Stimulated activated CD4-positive, alpha-beta T cell treated with anti-CD3 and anti-CD28 coated beads, Interleukin-1b, Interleukin-23, amount 100 ng/mL, for 1 hour (primary cell): ENCODE measurements at places on chromosomes 7 and 10.

DNA sequence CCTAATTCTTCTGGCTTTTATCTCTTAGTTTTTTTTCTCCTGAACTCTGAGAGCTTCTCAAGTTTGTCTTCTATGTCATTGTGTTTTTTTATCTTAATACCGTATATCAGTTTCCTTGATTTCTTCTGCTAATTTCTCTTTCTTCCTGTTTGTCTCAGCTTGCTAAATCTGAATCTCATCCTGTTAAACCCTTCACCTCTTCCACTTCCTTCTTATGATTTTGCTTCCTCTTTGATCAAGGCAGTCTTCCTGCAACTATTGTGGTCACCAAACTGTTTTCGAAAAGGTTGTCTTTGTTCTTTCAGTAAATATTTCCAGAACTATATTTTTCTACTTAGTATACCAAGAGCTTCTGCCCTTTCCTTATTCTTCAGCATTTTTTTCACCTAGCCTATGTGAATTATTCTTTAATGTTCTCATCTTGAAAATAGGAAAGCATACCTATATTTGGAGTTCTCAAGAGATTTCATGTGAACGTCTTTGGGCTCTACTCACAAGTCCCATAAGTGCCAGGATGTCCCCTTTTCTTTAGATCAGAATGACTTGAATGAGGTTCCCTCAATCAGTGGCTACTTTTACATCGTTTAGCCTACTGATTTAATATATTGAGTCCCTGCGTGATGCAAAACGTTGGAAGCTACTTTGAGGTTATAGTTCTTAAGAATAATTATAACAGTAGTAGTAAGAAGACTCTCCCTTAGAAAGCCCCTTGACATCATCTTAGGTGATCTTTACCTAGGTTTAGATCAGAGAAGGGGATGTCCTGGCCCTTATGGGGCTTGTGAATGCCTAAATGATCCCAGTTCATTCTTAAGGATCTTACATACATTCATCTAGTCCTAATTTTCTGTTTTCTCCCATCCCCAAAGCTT, 415.4 kb upstream of the AUTS2 start:
- DNase-seq = no peak

DNA sequence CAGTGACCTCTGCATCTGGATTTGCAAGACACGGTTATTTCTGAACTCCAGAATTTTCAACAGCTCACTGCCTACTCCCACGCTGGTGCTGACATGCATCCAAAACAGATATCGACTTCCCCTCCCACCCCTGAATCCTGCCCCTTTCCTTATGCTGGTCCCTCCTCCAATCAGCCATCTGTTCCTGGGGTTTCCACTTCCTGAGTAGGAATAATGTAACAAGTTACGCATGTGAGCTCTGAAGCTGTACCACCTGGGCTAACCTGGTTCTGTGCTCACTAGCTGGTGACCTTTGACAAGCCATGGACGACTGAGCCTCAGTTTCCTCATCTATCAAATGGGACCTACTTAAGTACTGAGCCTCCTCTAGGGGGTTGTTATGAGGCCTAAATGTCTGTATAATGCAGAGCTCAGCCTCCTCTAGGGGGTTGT, 1.7 kb upstream of the NCAPG2 start:
- DNase-seq = no peak

- no peak for DNase-seq
Measured at GRCh38 chr7:148395990-148396716, 194.4 kb upstream of the C7orf33 start.

DNA sequence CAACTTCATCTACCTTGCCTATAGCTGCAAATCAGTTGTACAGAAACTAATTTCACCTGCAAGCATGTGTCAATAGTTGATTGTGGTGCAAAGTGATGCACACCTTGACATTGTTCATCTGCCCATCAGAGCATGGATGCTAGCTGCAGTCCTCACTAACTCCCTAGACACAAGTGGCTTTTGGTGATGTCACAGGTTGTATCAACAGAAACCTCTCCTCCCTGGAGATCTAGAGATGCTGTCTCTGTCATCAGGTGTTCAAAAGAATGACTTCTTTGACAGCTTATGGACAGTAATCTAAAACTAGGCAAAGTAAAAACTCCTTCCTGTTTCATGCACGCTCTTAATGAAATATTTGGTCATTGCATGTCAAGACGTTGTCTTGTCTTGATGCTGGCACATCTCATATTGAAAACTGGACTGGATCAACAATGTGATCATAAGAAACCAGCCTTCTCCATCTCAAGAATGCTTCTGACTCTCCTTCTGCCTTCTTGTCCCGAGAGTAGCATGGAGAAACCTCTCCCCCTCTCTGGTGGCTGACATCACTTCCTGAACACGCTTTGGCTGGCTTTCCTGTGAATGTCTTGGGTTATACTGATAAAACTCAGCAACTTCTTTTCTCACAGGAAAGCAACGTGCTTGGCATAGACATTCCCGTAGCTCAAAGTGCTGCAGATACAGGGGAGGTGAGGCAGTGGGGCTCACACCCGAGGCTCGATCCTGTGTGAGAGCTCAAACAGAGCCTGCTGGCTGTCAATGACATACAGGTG, 176.2 kb upstream of the CDCA7L start:
- DNase-seq = no peak

DNA sequence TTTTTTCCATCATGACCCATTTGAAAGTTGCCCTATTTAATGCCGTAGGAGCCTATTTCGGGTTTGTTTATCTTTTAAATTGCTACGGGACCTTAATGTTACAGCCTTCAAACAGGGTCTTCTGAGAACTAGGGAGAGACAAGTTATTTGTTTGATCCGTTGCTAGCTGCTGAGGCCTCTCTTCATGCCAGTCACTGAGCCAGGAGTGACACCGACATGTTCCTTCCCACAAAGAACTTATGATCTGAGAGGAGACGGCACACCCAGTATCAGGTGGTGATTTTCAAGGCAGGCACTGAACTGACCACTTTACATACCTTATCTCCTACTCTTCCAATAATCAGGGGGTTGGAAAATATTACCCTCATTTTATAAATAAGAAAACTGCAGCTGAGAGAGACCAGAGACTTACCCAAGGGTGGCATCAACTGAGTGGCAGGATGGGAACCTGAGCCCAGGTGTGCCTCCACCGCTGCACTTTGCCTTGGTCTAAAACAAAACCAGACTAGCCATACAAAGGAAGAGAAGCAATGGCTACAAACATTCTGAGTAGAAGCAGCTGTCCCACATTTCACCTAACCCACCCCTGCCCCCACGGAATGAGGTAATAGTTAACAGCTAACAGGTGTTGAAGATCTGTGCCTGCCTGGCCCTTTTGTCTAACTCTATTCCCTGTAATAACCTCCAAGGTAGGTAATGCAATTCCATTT, 40.5 kb downstream of the PPP1R3C start:
- DNase-seq = no peak

DNA sequence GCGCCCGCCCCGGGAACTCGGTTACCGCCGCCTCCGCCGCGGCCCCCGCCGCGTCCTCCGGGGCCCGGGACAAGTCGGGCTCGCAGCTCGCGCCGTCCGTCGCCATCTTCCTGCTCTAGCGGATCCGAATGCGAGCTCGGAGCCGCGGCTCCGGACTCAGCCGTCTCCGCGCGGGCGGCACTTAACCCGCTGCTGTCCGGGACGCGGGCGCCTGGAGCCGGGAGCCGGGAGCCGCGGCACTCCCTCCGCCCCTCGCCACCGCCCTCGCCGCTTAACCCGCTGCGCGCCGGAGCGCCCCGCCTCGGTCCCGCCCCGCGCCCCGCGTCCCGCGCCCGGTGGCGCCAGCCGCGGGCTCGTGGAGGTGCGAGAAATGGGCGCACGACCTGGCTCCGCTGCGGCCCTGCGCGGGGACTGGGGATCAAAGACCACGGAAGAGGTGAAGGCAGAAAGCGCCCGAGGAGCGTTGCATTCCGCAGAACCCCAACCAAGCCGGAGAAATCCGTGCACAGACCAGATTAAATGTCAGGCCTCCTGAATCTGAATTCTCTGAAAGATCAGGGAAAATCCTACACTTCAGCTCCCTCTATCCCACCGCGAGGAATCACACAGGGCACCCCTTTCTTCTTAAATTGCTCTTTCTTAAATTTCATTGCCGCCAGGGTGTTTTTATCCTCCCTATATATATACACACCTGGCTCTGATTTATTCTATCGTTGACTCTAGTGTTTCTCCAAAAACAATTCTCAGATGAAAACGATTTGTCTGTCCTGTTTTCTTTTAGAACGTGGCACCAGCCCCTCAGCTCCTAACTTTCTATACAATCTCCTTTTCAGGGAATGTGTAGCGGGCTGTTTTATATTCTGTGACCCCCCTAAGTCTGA, at the start of gene CTTNBP2:
TSS of gene CTTNBP2 (minus strand) at position 132 of the 881 bp plus-strand sequence. CDS start at position 106, 26 bp downstream.
- DNase-seq = no peak

DNA sequence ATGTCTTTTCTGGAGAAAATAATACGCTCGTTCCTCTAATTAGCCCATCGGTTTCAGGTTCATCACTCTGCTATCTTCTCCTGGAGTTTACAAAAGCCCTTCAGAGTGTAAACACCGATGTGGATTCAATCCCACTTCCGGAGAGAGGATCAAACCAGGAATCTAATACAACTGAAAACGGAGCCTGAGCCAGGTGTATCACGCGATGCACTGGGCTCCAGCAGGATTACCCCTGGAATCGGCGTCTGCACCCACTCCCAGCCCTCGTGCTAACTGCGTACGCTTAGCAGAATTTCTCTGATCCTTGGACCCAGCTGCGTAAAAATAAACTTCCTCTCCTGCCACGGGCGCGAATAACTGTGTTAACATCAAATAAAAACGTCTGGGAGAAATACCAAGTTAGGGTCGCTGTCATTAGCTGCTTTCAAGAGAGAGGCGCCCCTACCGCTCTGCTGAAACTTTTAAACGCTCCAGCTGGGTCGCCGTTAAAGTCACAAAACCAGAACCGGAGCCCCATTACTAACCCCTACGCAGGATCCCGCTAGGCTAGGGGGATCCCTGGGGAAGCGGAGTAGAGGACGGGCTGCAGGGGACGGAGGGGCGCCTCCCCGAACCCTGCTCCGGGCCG, 502 bp downstream of the ZNF3 start:
- no peak for DNase-seq
